ENCODE measurements at places on chromosomes 5 and 9. TPM values are rescaled to one million over a fixed set of nuclear protein-coding genes. Genes with fewer than 3 reads are reported as not detected.

GRCh38 chr5:117072439-117072838 is 497.8 kb upstream of the SEMA6A start:
- no peak for DNase-seq

GRCh38 chr9:114050226-114050568 is 27.9 kb downstream of the AMBP start:
- DNase-seq: no peak

DNA sequence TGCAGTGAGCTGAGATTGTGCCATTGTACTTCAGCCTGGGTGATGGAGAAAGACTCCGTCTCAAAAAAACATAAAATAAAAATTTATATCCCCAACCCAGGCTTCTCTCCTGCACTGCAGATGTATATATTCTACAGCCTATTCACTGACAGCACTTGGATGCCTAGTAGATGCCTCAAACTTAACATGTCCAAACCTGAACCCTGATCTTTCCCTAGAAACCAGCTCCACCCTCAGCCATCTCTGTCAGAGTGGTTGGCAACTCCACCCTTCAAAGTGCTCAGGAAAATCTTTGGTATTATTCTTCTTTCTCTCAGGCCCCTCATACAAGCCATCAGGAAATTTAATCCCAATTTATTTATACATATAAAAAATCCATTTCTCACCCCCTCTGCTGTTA is 36.9 kb upstream of the TXN start:
- DNase-seq: no peak

GRCh38 chr5:132238169-132238744 is 10.6 kb upstream of the P4HA2 start:
- peak; percentile 83 for DNase-seq

DNA sequence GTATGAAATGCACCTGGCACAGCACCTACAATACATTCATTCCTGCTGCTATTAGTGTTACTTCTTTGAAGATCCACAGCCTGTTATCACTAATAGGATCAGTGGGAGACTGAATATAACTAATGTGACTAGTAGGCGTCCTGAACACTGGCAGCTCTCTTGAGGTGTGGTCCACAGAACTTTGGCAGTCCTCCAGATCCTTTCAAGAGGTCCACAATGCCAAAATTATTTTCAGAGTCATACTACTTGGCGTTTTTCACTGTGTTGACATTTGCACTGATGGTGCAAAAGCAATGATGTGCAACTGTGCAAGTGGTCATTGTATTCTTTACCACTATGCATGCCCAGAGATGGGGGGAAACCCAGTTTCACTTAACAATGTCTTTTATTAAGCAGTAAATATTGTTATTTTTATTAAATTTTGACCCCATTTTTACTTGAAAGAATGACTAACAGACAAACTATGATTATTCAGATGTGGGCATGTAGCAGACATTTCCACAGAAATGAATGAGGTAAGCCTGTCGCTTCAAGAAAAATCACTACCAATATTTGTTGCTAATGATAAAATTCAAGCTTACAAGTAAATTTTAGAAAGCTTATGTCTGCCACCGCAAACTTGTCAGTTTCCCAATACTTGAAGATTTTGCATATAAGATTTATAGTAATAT is 48.9 kb downstream of the ADRB2 start:
- DNase-seq: no peak

Gene NSG2
- total RNA-seq: not detected

Gene SLC27A6
- total RNA-seq: 5.6 TPM

Data from ovary (tissue), 10 donors.